ENCODE measurements at places on chromosomes 13 and 19.

DNA sequence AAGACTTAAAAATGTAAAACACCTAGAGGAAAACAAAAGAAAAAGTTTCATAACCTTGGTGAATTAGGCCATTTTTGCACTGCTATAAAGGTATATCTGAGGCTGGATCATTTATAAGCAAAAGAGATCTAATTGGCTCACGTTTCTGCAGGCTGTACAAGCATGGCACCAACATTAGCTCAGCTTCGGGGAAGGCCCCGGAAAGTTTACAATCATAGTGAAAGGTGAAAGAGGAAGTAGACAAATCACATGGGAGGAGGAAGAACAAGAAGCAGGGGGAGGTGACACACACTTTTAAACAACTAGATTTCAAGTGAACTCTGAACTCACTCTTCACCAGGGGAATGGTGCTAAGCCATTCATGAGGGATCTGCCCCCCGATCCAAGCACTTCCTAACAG, 1358.5 kb upstream of the PCDH9 start:
- no peak for DNase-seq

DNA sequence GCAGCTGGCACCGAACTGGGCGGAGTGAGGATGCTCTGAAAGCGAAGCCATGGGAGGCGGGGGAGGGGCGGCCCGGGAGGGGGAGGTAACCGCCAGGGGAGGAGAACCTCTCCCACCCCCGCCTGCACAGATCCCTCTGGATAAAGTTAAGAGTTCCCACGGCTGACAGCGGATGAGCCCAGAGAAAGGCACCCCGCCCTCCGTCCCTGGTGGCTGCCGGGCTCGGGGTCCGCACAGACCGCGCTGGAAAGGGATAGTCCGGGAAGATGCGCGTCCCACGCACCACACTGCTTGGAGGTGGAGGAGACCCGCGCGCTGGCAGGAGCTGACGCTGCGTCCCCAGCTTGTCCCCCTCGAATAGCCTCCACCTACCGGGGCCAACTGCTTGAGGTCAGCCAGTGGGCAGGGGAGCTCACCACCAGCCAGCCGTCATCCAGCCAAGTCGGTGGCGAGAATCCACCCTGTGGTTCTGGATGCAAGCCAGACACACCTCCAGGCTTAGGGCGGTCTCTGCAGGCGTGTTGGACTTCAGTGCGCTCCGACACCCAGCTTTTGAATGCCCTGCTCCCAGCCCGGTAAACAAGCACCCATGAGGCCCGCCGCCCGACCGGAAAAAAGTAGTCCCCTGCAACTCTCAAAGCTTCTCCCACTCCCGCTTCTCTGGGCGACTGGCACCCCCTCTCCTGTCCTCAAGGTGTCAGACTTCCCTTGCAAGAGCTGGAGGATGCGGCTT, at the start of gene TRPC4:
TSS of gene TRPC4 (minus strand) at position 17 of the 733 bp plus-strand sequence. CDS start 86,439 bp downstream, outside the sequence.
- peak; percentile 3 for DNase-seq

- DNase-seq: no peak
Measured at GRCh38 chr19:3723883-3724282, 15.7 kb downstream of the TJP3 start.

- no peak for DNase-seq
Measured at GRCh38 chr13:71870100-71870499, 3.1 kb upstream of the DACH1 start.

- no peak for DNase-seq
Measured at GRCh38 chr13:25192489-25192888, 20.4 kb upstream of the AMER2 start.

DNA sequence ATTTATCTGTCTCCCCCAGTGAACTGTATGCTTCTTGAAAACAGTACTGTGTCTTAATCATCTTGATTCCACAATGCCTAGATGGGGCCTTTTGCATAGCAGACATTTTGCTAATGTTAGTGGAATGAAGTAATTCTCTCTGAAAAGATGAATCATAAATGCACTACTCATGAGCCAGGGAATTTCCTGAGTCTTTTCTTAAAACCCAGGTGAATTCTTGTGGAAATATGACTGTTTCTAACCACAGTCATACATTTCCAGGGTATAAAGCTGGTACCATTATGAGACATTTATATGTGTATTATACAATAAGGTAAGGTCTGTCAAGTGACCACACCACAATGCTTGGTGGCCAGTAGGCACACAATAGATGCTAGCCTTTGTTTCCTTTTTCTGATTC, 5.5 kb upstream of the KCTD4 start:
- DNase-seq: no peak

DNA sequence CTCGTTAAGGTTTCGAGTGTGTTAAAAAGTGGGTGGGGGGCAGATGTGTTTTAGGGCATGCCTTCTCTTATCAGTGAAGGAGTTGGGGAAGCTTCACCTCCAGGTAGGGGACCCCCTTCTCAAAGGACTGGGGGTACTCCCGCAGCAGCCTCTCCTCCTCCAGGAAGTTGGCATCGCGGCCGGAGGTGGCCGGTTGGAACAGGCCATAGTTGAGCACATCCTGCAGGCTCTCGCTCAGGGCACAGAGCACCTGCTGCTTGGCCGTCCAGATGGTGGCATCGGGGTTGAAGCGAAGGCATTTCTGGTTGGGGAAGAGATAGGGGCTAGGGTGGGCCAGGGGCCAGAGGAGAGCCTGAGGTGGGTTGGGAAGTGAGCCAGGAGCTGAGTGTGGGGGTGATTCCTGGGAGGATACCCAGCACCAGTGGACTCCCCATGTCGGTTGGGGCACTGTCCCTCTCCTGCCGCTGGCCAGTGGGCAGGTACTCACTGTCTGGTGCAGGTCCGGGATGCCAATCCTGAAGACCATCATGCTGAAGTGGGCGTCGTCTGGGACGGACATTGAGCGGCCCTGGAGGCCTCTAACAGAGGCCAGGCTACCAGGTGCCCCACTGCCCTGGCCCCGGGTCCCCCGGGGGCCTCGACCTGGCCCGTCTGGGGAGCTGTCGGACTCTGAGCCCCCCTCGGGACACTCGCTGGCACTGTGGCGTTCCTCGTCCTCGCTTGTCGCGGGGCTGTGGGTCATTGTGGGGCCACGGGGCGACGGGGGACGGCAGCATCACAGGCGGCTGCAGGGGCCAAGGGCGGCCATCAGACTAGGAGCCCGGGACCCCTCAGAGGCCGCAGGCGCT, 3.2 kb downstream of the SHANK1 start:
- DNase-seq: no peak

DNA sequence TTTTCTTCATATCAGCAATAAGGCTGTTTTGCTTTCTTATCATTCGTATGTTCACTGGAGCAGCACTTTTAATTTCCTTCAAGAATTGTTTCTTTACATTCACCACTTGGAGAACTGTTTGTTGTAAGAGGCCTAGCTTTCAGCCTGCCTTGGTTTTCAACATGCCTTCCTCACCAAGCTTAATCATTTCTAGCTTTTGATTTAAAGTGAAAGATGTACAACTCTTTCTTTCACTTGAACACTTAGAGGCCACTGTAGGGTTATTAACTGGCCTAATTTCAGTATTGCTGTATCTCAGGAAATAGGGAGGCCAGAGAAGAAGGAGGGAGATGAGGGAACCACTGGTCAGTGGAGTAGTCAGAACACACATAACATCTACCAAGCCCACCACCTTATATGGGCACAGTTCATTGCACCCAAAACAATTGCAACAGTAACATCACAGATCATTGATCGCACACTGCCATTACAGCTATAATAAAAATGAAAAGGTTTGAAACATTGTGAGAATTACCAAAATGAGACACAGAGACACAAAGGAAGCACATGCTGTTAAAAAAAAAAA, 181.4 kb upstream of the TUBA3C start:
- DNase-seq: no peak

- DNase-seq: no peak
Measured at GRCh38 chr13:50714891-50715290, 128.6 kb downstream of the DLEU7 start.

- DNase-seq: no peak
Measured at GRCh38 chr13:63693696-63694095, 2278.0 kb upstream of the PCDH20 start.

GRCh38 chr19:8115805-8116396, 33.5 kb downstream of the FBN3 start:
- no peak for DNase-seq

GRCh38 chr13:58598241-58598640, 966.7 kb downstream of the PCDH17 start:
- no peak for DNase-seq

- DNase-seq: no peak
Measured at GRCh38 chr19:7242601-7243258, 51.5 kb downstream of the INSR start.

DNA sequence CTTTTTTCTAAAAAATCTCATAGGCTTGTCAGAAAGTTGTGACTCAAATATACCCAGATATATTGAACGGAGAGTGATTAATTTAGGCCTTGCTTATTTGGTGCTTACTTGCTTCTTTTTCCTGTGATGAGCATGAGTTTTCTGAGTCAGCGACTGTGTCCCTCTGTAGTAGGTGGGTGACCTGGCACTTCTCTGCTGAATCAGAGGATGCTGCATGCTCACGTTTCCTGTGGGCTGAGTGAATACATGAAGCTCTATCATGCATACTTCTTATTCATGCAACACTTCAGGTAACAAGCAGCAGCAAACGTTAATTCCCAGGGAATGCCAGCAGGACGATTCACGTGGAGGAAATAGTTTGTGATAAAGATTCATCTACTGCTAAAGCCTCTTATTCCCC, 245.0 kb downstream of the KLF5 start:
- peak; percentile 19 for DNase-seq

- no peak for DNase-seq
Measured at GRCh38 chr13:65508338-65508737, 1721.8 kb downstream of the PCDH9 start.

DNA sequence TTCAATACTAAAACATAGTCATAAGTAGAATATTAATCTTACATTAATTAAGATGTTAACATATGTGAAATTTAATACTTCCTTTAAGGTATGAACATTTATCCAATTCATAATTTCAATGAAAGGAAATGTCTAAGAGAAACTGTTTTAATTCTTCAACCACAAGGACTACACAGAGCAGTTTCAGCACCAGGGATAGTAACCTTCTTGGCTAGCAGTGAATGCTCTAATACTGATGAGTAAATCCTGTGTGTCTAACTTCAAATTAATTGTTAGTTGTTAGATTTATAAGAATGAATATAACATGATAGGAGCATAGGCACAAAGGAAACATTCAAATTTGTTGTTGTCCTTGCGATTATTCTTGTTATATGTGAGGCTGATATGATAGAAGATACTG, 15.6 kb upstream of the NBEA start:
- no peak for DNase-seq

- DNase-seq: no peak
Measured at GRCh38 chr13:101449790-101450748, 2.4 kb upstream of the ITGBL1 start.

GRCh38 chr13:97559981-97560380, 126.0 kb downstream of the RAP2A start:
- no peak for DNase-seq

GRCh38 chr13:70908795-70909194, 800.5 kb upstream of the KLHL1 start:
- no peak for DNase-seq

GRCh38 chr13:64770743-64771142, 2459.4 kb downstream of the PCDH9 start:
- no peak for DNase-seq

GRCh38 chr19:4010808-4011110, 3.2 kb downstream of the PIAS4 start:
- no peak for DNase-seq

GRCh38 chr13:40490086-40490758, 176.2 kb downstream of the FOXO1 start:
- no peak for DNase-seq

- DNase-seq: peak; percentile 37
Measured at GRCh38 chr19:12156223-12157058, at the start of gene ZNF625. Gene ZNF625 (minus strand): TSS chr19:12156734. CDS start chr19:12156558, 176 bp downstream.

GRCh38 chr19:1067341-1067957, 482 bp downstream of the ARHGAP45 start:
- DNase-seq: no peak
